ENCODE measurements at places on chromosomes 5 and 9.

- DNase-seq: no peak
Observed at GRCh38 chr5:36298552-36298951, 3.1 kb downstream of the RANBP3L start.

DNA sequence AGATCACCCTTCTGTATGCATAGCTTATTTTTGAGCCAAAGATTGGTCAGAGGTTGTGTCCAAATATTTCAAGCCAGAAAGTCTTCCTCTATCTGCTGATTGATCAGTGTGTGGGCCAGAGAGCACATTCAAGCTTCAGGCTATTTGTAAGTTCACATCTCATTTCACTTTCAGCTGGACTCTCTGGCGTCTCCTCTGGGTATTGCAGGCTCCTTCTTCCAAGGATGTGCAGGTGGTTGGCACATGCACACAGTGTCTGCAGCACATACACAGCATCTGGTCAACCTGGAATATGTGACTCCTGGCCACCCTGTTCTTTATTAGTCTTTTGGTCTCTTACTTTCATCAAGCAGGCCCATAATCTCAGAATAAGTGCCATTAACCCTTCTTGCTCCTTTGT is 516.1 kb downstream of the ANXA1 start:
- DNase-seq: no peak

GRCh38 chr5:141477044-141477575 is 1.3 kb downstream of the PCDHGC3 start:
- no peak for DNase-seq

DNA sequence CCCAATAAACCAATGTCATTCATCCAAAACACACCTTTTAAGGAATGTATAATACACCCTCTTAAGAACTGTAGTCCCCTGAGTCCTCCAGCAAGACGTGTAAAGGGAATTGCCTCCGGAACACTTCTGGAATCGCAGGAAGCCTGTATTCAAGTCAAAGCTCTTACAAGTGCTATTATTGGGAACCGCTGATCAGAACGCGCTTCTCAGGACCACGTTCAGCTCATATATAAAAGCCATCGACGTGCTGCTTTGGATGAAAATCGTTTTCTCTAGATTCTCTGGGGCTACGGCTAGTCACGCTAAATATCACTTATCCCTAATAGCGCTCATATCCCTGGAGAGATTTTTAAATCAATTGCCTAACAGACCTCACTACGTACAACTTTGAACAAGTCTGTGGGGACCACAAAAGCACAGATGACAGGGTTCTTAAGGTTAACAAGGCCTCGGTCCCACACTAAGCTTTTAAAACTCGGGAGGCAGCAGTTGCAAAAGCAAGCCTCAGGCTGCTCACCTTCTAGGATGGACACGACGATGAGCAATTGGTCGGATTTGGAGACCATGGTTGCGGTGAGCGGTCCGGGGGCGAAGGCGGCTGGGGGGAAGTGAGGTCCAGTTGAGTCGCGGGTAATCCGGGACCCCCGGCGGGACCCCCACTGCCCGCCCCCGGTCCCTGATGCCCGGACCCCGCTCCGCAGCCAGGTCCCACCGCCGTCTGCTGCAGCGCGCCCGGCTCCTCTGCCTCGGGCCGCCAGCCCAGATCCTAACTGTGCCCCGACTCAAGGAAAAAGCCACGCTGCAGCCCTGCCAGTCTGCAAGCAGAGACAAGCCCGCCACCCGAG is 548 bp downstream of the CEP120 start:
- DNase-seq: no peak

GRCh38 chr5:77990020-77990419 is 213.9 kb upstream of the TBCA start:
- DNase-seq: no peak
